Germinal center (tissue), 1 donor: ENCODE measurements at places on chromosomes 3 and 15.
A peak's percentile ranks its signal among the peaks of the same experiment; 100 is the strongest.

- DNase-seq = no peak
Observed at GRCh38 chr3:184525337-184526087, 36.1 kb upstream of the EPHB3 start.

GRCh38 chr3:98521897-98522543, 682 bp downstream of the CLDND1 start:
- peak; percentile 18 for DNase-seq

- DNase-seq = no peak
Observed at GRCh38 chr3:106440672-106441071, 571.9 kb upstream of the CBLB start.

DNA sequence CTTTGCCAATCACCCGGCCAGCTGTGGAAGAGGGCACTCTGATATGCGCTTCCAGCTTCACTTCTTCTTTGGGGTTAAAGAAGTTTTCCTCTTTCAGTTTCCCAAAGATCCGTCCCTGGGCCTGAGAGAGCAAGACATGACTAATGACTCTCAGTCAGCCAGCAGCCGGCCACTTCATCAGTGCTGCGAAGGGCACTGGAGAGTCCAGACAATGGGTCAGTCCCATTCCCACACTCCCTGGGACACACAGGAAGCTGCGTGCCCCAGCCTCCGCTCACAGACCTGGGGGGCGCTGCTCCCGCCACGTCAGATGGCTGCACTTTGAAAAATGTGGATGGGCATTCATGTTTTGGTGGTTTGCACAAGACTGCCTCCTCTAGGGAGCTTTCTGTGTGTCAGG, 63.3 kb downstream of the SENP2 start:
- no peak for DNase-seq

DNA sequence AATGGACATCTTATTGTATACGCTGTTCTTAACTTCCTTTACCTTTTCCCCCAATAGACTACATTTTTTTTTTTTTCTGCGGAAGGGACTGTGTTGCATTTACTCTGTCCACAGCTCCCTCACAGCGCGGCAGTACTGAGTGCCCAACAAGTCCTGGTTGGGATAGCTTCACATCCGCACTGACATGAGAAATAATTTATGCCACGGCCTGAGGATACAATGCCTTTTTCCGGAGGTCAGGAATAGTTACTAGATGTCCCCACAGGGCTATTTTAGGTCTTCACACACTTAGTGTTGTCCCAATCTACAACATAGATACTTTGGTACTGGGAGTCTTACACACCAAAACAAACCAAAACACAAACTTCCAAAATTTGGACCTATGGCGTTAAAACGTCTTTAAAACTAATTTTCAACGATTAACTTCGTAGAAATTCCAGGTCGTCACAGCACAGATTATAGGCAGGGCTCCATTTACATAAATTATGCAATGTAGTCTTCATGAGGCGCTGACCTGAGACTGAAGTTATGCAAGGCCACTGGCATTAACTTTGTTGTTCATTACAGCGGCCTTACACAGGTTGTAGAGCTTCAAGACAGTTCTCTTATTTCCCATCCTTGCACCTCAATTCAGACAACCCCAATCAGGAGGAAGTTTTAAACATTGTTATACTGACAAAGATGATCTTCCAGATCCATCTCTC, 989 bp upstream of the PPIB start:
- DNase-seq = no peak

DNA sequence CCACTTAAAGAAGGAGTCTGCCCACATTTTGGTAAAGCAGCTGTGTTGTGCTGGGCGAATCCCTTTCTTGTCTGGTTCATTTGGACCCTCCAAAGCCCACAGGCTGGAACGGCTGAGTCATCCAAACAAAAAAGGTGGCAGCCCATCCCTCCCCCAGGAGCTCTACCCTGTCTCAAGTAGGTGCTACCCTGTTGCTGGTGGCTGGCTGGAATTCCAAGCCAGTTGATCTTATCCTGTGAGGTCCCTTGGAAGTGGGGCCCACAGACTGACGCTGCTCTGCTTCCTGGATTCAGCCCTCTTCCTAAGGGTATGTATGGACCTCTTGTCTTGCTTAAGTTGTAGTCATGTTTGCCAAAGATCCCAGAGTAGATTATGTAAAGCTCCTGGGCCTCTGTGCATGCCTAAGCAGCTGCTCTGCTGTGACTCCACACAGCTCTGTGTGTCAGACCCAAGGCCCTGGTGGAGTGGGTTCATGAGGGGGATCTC, 44.5 kb downstream of the CCR1 start:
- DNase-seq = no peak

GRCh38 chr15:91075739-91076138, 24.3 kb upstream of the SV2B start:
- DNase-seq = no peak

DNA sequence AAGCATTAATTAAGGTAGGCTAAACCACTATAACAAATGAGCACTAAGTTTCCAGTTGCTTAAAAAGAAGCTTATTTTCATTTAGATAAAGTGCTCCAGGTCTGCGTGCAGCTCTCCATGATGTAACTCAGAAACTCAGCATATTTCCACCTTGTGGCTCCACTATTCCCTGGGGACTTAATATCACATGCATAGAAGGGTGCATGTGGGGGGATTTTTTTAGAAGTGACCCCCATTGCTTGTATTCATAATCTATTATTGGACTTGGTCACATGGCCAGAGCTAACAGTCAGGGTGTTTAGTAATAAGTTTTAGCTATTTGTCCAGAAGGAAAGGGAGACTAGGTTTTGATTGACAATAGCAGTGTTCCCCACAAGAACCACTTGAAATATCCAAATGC, 86.8 kb downstream of the TMCO5A start:
- no peak for DNase-seq
